ENCODE measurements at places on chromosomes 7 and 10. TPM values are rescaled to one million over a fixed set of nuclear protein-coding genes. Genes with fewer than 3 reads are reported as not detected.

GRCh38 chr7:132240262-132240661, 336.0 kb downstream of the PLXNA4 start:
- DNase-seq, result no peak

GRCh38 chr7:79531116-79531515, 77.6 kb upstream of the MAGI2 start:
- no peak for DNase-seq

- no peak for DNase-seq
These were observed 3.0 kb downstream of the AFAP1L2 start for GRCh38 chr10:114401195-114401791.

DNA sequence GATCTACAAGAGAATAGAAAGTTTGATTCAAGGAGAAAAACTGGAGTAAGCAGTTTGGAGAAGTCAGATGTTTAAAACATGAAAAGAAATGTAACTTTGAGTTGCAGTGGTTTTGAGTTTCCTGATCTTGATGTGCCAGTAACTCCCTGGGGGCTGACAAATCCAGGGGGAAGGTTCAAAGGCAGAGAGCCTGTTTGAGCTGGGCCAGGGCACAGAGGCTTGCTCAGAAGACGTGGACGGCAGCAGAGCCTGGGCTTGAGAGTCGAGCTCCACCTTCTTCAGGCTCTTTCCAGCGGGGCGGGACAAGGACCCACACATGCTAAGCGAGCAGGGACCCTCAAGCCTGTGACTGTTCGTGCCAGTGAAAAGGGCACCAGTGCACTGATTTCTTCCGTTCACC, 176.2 kb downstream of the MGMT start:
- no peak for DNase-seq

The PPP1R17 gene
- total RNA-seq, result 1.7 TPM

The TMEM26 gene
- total RNA-seq, result 0.09 TPM

DNA sequence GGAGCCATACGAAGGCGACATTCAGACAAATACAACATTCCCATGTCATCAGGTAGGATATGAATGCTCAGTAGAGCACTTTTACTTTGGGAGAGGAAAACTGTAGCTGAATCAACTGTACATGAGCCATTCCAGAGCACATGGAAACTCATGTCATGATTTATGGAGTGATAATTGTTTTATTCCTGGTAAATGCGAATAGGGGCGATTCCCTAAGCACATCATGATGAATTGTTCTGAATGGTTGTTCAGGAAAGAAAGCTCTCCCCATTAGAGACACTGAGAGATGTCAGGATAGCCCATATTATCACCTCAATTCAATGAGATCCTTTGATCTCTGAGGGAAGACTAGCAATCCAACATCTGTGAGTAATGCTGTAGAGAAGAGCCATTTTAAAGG, 243.6 kb downstream of the FOXP2 start:
- DNase-seq, result no peak

The CYP3A7 gene
- not detected for total RNA-seq

DNA sequence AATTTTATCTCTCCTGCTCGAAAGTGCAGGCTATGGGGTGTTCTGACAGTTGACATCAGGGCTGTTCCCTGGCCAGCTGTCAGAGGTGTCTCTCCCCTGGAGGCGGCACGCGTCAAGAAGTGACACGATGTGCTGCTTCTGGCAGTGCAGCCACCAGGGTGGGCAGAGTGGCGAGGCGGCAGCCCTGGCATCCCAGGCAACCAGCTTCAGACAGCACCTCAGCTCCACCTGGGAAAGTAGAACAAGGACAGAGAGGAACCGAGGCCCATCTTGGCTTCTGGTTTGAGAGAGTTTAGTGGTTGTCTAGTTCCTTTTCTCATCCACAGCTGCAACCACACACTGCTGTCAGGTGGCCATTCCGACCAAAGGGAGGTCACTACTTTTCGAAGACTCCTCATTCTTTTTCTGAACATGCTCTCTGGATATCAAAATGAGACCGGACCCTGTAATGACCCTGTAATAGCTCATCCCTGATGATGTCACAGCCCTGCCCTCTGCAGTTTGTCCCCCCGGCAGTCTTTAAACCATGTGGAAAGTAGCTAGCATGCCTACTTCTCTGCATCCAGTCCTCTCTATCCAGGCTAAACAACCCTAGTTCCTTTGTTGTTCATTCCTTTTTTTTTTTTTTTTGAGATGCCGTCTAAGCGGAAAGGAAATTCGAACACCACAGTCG, 381.0 kb upstream of the NRP1 start:
- no peak for DNase-seq

DNA sequence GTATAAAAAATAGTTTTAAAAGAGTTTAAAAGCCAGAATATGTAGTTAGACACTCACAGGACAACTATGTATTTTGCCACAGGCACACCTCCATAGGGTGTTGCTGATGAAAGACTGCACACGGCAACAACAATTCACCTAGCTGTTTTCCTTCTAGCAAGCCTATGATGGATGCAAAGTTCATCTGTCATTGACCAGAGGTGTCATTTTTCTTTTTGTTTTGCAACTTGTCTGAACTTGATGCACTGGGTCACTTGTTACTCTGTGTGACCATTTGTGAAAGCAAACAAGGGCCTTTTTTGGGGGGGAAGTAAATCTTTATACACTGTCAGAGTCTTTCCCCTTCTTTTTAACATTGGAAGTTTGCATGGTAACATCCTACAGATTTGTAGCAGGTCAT, 258.0 kb upstream of the SEMA3A start:
- DNase-seq, result no peak

DNA sequence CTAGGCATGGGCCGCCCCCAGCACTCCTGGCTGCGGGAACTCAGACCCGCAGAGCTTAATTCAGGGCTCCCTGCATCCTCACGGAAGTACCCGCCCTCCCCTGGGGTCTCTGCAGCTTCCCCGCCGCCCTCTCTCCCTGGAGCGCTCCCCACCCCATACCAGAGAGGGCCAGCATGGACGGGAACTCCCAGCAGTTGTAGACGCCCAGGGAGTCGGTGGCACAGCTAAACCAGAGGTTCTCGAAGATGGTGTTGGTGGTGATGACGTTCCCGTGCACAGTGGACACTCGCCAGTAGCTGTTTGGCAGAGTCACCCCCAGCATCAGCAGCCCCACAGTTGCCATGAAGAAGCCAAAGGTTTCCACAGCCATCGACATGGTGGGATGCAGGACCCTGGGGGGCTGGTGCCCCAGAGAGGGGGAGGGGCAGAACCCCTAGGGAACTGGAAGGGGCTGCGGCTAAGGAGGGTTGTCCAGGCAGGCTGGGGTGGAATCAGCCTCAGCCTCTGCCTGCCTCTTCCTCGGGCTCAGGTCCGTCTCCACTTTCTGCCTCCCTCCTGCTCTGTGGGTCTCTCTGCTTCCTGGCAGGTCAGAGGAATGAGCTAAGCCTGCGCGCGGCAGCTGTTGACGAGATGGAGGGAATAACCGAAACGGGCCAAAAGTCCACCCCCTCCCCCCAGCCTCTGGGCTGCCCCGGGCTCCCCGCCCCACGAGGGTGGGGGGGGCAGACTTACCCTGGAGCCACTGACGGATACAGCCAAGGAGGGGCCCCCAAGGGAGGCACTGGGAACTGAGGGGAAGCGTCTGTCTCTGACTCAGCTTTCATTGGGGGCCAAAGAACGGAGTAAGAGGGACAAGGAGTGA, at the start of gene CLDN15:
Gene CLDN15, minus strand, starts transcription at position 597 of the 862 bp plus-strand sequence. Its CDS starts 221 bp downstream, at position 376.
- DNase-seq, result no peak

The HSPA12A gene
- 3.2 TPM for total RNA-seq

The CDC14C gene
- not detected for total RNA-seq

The DLX5 gene
- 0.22 TPM for total RNA-seq

- peak; percentile 60 for DNase-seq
These were observed 903 bp upstream of the KCNMA1 start for GRCh38 chr10:77638321-77639101.

DNA sequence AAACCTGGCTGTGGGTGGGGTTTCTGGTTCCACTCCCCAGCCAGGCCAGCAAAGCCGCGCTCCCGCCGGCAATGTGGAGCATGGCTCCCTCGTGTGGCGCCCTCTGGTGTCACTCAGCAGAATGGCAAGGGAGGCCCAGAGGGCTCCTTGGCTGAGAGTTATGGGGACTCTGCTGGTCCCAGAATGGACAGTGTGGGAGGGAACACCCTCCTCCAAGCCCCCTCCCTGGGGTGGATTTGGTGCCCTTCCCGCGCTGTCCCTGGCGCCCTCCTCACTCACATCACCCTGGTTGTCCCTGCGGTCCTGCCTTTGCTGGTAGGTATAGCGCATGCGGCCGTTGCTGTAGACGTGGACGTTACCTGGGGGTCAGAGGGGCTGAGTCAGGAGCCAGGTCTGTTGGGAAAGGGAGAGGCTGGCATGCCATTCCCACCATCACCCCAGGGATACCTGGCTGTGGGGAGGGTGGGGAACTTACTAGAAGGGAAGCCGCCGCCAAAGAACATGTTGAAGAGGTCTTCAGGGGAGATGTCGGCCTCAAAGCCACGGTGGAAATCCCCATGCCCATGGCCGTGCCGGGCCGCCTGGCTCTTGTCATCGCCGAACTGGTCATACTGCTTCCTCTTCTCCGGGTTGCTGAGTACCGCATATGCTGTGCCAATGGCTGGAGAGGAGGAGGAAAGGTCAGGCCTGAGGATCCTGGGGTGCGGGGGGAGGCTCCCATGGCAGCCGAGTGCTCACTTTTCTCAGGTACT, 14.0 kb downstream of the DNAJB12 start:
- peak; percentile 83 for DNase-seq

DNA sequence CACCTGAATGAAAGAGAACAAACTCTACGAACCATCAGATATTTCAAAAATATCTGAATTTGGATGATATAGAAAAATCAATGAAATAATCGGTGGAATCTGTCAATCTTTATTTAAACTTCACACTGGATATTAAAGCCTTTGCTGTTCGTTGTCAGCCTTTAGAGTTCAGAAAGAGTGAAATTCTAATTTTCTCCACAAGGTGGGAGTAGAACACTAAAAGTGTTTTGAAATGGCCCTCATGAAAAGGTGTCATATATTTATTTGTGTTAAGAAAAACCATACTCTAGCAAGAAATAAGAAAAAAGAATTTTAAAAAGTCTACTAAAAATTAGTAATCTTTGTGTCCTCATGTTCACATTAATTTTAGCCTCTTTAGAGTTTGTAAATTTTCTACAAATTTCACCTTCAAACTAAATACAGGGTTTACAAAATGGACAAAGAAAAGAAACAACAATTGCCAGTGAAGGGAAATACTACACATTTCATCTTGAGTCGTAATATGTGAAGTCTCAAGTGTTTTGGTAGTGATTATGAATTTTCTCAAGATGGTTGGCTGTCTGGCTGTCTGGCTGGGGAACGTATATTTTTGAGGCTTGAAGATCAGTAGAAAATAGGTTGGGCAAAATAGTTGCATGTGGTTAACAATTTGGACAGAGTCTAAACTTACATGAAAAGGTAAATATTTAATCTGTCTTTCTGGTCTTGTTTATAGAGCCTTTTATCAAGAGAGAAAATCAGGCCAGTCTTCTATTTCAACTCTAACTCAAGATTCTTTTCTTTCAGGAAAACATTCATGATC, 43.7 kb downstream of the DNAJB9 start:
- DNase-seq, result no peak

DNA sequence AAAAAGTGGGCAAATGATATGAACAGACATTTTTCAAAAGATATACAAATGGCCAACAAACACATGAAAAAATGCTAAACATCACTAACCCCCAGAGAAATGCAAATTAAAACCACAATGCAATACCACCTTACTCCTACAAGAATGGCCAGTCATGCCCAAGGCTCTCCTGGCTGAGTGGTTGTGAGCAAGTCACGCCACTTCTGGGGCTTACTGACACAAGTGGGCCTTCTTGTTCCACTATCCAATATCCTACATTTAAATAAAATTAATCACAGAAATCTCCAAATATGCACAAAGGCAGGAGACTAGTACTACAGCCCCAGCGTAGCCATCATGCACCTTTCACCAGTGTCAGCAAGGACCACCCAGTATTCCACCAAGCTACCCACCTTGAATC, 181.9 kb downstream of the TNS3 start:
- no peak for DNase-seq

DNA sequence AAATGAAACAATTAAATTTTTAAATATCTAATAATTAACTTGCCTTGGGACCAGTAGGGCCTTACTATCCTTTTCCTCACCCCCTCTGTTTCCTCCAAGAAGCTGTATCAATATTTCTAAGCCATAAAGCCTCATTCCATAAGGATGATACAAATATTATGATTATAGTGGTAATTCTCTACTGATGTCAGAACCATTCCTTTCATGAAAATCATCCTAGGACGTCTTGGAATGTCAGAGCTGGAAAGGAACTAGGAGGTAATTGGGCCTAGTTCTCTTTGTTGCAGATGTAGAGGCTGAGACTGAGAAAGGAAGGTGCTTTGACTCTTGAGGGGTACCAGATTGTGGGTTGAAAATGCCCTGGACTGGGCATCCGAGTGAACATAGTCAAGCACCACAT, 766.7 kb upstream of the GHITM start:
- DNase-seq, result no peak

DNA sequence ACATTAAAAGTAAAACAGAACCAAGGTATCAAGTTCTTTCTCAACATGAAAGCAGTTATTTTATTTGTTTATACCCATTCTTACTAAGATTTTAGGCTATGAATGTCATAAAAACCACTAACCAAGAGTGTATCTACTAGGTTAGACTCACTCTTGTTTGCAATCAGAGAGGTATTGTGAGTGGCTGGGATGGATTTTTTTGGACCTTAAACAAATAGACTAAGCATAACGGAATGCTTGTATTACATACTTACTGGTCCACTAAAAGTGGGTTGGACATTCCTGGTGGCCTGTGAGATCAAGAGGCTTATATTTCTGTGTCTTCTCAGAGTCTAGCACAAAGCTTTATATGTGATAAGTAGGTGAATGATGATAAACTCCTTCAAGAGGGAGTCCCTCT, 32.6 kb upstream of the CBLL1 start:
- no peak for DNase-seq

GRCh38 chr7:113013761-113014449, 72.7 kb downstream of the GPR85 start:
- no peak for DNase-seq

- DNase-seq, result no peak
These were observed 114.5 kb downstream of the INHBA start for GRCh38 chr7:41588341-41588740.

The SYT15 gene
- 0.59 TPM for total RNA-seq
